ENCODE measurements at places on chromosomes 13 and 19.

- no peak for DNase-seq
These were observed 2.9 kb downstream of the PLEKHG2 start for GRCh38 chr19:39415111-39416046.

DNA sequence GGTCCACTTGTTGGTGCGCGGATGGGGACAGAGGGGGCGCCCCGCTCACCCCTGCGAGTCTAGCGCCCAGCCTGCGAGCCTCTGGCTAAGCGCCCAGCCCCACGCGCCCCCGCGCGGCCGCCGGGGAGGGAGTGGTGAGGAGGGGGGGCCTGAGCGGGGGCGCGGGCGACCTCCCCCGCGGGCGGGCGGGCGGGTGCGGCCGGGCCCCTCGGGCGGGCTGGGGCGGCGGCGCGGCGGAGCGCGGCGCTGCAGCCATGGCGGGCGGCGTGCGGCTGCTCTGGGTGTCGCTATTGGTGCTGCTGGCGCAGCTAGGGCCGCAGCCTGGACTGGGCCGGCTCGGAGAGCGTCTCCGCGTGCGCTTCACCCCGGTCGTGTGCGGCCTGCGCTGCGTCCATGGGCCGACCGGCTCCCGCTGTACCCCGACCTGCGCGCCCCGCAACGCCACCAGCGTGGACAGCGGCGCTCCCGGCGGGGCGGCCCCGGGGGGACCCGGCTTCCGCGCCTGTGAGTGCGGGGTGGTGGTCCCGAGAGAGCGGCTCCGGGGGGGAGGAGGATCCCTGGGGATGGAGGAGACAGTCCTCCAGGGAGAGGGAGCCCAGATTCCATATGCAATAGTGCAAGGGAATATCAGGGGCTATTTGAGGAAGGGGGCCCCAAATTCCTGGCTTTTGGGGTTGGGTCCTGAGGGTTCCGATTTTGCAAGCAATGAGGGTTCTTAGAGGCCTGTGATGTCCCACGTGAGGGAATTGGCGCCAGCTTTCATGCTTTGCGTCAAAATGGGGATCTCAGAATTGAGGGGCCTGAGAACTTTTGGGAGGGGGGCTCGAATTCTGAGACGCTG, at the start of gene LTBP4:
Gene LTBP4 (plus strand): TSS at position 236 of the 841 bp plus-strand sequence. CDS start 19 bp downstream, at position 255.
- no peak for DNase-seq

DNA sequence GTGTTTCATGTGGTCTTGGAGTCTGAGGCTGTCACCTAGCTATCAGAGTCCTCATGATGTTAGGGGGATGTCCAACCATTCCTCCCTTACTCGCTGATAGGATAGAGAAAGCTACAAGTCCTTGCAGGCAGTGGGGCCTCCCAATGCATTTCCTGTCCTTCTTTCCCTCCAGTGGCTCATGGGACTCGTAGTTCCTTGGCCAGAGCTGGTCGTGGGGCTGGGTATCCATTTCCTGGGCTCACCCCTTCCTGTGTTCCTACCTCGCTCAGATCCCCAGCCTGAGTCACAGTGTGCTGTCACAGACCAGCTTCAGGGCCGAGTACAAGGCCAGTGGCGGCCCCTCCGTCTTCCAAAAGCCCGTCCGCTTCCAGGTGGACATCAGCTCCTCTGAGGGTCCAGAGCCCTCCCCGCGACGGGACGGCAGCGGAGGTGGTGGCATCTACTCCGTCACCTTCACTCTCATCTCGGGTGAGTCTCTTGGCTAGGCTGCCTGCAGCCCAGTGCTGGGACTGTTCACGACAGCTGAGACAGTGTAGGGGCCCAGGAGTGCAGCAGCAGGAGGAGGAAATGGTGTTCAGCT, 19.1 kb downstream of the TMEM150B start:
- no peak for DNase-seq

GRCh38 chr13:97492684-97493371, 58.9 kb downstream of the RAP2A start:
- DNase-seq, result no peak

DNA sequence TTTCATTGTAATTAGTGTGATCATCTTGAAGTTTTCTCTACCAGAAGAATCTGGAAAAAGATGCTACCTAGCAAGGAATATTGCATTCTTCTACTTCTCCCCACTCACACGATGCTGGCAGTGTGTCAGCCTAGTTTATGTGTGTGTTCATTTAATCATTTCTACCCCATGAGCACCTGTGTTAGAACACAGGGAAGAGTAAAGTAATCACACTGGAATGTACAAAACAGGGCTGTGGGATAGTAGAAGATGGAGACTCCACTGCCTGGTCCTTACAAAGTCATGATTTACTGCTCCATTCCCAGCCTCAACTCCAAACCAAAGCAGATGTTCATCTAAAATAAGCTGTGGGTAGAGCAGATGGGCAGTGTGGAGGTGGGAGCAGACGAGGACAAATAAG, 47.7 kb upstream of the RGCC start:
- no peak for DNase-seq

DNA sequence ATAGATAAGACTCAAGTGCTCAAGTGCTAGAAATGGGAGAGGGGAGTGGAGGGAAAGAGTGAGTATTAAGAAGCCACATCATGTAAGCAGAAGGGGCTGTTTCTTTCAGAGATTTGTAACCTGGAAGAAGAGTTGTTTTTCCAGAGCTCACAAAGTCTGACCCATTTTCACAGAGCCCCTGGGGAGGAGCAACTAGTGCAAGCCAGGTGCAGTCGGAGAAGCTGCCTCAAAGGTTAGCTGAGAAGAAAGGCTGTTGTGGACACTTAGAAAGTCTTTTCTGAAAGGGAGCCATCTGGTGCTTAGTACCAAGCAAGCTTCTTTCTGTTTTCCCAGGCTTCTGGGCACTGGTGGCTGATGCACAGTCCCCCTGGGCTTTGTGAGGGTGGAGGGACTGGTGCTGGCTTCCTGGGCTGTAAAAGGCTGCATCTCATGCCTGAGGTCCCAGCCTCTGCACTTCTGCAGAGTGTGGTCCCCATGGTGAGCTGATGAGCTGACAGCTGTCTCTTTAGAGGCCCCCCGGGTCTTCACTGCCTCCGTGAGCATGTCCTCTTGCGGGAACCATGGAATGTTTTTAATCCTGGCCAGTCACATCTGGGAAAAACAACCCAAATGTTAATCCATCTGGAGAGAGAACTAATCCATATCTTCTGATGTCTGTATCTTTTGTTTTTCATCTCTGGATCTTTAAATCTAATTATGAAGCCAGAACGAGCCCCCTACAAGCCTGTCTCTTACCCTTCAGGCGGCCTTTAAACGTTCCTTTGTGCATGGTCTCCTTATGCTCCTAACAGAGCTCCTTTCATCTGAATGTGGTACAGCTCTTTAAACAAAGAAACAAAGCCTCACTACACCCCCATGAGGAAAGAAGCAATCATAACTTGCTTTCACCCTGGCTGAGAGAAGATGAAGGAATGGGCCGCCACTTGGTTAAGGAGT, 40.2 kb downstream of the OLFM4 start:
- DNase-seq, result no peak

- no peak for DNase-seq
These were observed 37.7 kb downstream of the CNMD start for GRCh38 chr13:52701728-52702465.

DNA sequence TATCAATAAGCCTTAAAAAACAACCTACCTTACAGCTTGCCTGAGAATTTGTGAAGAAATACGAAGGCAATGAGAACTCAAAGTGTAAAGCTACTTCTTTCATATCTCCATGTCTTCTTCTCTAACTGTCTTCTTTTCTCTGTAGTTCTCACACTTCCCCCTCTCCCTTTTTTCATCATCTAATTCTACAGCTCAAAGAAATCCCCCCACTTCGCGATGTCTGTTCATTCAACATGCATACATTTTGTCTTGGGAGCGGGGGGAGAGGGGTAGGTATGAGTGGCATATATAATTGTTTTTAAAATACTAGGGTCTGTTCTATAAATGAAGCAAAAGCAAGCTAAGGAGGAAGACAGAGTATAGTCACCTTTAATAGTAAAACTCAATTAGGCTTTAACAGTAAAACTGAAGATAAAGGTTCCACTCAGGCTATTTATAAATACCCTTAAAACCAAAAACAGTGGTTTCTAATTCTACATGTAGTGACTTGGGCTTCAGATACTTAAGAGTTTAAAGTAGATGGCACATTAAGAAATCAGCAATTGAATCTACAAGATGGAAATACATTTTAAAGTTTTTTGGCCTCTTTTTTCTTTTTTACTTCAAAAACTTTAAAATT, 106.9 kb downstream of the KLF12 start:
- no peak for DNase-seq

- DNase-seq, result no peak
These were observed 40.7 kb upstream of the GPI start for GRCh38 chr19:34324320-34324719.

- no peak for DNase-seq
These were observed 505 bp upstream of the SHKBP1 start for GRCh38 chr19:40576151-40576584.

DNA sequence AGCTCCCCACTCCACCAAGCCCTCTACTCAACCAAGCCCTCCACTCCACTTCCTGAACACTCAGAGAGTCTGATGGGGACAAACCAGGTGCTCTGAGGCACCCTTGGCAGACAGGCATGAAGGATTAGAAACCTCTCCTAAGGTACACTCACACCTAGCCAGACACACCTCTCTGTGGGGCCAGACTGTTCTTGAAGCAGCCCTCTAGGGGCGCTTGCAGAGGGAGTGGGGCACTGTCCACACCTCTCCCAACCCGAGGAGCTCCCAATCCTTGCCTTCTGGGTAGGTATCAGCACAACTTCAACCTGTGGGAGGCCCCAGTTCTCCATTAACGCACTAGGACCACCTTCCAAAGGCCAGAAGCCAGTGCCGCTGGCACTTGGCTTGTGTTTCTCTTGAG, 108.7 kb upstream of the VSTM2B start:
- DNase-seq, result no peak

DNA sequence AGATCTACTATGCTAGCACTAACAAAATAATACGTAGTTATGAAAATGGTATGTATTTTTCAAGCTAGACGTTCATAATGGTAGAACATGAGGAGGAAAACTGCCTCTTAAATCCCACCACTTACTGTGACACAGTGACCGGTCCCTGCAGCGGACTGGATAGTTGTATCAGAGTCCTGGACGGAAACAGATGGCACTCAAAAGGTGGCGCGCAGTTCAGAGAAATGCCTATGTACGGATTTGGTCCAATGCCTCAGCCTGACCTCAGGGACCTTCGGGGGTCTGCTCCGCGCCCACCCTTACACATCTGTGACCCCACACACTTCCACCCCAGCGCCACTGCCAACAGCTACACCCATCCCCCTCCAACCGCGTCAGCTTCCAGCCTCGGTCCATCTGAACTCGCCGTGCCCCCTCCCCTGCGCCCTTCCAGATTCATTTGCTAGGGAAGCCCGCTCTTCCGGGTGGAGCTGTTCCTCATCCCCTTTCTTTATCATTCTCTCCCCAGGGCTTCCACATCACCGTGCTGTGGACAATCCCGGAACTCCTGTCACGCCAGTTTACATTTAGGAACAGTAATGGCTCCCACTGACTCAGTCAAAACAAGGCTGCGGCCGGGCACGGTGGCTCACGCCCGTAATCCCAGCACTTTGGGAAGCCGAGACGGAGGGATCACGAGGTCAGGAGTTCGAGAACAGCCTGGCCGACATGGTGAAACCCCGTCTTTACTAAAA, 792 bp upstream of the LENG8 start:
- peak; percentile 36 for DNase-seq

- peak; percentile 77 for DNase-seq
These were observed at the start of gene VAV1 for GRCh38 chr19:6772028-6772865. Gene VAV1, plus strand, starts transcription at chr19:6772708. Its CDS starts 100 bp downstream, at chr19:6772808.

- DNase-seq, result no peak
These were observed 77.9 kb upstream of the XPO4 start for GRCh38 chr13:20980430-20980829.
